Hepatocyte (in vitro differentiated cells): ENCODE measurements at places on chromosomes 2 and 18. TPM values are rescaled to one million over a fixed set of nuclear protein-coding genes. Genes with fewer than 3 reads are reported as not detected.

The EHBP1 gene
- total RNA-seq: 34.6 and 44.0 TPM in 2 replicates

The SLC23A3 gene
- total RNA-seq: 1.4 and 1.5 TPM in 2 replicates

The SEMA4C gene
- total RNA-seq: 30.2 and 37.5 TPM in 2 replicates

The ANKRD36 gene
- total RNA-seq: 15.6 TPM in 2 replicates

- no peak overlapping the region for H3K4me3 ChIP-seq
- DNase-seq: no peak
- no peaks in the 10 kb centered on the region for H3K36me3 ChIP-seq
- H3K27ac ChIP-seq: no peak overlapping the region
Observed at GRCh38 chr2:72095364-72095763, 52.3 kb downstream of the CYP26B1 start.

DNA sequence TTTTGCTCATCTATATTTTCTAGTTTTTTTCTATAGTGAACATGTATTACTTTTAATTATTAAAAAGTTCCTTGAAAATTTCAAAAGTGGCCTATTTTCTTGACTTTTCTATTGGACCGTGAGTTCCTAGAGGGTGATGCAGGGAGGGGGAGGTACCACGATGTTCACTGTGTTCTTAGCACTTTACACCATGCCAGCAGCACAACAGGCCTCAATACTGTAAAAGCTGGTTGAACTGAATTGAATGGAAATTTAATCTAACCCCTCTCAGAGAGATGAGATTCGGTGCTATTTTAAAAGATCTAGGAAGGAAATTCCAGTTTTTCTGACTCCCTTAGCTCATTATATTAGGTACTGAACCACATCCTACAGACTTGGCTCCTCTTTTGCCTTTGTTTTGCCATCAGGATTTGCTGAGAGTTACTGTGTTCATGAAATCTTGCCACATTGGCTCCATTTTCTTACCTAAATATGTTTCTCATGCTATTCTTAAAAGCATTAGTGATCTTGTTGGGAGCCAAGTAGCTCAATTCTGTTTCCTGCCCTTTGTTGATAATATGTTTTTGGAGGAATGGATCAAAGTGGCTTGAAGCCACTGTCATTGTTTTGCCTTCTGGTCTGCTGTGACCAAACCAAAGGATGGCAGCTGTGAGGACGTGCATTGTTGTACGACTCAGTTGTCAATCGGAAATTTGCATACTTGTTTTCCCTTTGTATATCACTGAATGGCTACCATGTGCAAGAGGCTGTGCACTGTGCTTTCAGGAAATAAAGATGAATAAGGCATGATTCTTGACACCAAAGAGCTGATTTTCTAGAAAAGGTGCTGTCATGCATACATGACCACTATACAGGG is 25.3 kb downstream of the MYO1B start:
- H3K36me3 ChIP-seq: no peaks in the 10 kb centered on the region
- H3K27me3 ChIP-seq: no peaks in the 10 kb centered on the region
- no peak overlapping the region for H3K27ac ChIP-seq
- H3K4me1 ChIP-seq: no peaks in the 10 kb centered on the region
- no peak for DNase-seq

- H3K4me3 ChIP-seq: no peak overlapping the region
- H3K4me1 ChIP-seq: no peaks in the 10 kb centered on the region
- H3K36me3 ChIP-seq: no peaks in the 10 kb centered on the region
- no peaks in the 10 kb centered on the region for H3K27me3 ChIP-seq
Observed at GRCh38 chr2:52659546-52659945, 1108.1 kb upstream of the CHAC2 start.

GRCh38 chr18:27789406-27789805 is 387.5 kb downstream of the CDH2 start:
- no peak overlapping the region for H3K27ac ChIP-seq
- H3K27me3 ChIP-seq: no peaks in the 10 kb centered on the region
- no peak overlapping the region for H3K4me3 ChIP-seq
- H3K36me3 ChIP-seq: no peaks in the 10 kb centered on the region
